Stimulated activated CD4-positive, alpha-beta T cell treated with anti-CD3 and anti-CD28 coated beads, Interleukin-4, amount 100 ng/mL, for 48 hours (primary cell): ENCODE measurements at places on chromosomes 1 and 21.

DNA sequence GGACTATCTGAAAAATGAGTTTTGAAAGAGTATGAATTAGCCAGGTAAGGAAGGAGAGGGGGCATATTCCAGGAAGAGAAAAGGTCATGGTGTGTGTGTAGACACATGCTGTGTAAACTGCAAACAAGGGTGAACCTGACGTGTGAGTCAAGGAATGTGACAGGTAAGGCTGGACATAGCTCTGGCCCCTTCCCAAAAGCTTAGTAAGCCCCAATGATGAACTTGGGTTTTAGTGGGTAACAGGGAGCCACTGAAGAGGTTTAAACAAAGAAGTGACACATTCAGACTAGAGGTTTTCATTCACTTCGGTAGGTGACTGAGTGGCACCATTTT, 36.7 kb downstream of the EGLN1 start:
- no peak for DNase-seq

DNA sequence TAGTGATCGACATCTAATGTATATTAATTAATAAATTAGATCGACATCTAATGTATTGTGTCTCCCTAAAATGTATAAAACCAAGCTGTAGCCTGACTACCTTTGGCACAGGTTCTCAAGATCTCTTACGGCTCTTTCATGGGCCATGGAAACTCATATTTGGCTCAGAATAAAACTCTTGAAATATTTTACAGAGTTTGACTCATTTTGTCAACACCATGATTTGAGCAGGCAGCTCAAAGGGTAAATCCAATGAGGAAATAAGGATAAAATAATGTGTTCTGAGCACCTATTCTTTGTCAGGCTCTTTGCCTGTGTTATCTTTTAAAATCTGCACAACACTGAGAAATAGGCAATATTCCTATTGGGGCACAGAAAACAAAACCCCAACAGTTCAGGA, 223.4 kb upstream of the DUSP10 start:
- no peak for DNase-seq

- no peak for DNase-seq
These were observed 4.5 kb upstream of the INKA2 start for GRCh38 chr1:111743679-111744101.

DNA sequence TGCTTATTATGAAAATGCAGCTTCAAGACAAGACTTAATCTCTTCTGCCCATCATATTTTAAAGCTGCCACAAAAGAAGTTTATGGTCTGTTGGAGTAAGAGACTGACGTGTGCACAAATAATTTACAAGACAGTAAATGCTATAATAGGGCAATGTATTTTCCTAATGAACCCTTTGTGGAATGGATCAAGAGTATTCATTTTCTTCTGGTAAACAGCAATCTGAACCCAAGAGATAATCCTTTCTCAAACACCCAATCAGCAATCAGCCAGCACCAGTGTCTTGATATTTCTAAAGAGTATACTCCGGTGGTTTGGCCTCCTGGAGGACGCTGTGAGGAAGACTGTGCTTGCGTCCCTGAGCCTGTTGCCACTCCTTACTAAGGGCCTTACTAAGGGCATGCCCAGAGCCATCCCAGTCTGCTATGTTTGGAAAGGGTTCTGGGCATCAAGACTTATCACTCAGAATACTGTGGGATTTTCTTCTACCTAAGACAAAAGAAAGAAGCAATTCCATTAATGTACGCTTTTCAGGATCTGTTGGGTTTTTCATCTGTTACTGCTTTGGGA, 48.8 kb upstream of the LRRC8D start:
- DNase-seq = no peak

- no peak for DNase-seq
These were observed 110.2 kb downstream of the PSMG1 start for GRCh38 chr21:39073063-39073462.

GRCh38 chr1:37485902-37486679, 11.7 kb downstream of the ZC3H12A start:
- DNase-seq = no peak

DNA sequence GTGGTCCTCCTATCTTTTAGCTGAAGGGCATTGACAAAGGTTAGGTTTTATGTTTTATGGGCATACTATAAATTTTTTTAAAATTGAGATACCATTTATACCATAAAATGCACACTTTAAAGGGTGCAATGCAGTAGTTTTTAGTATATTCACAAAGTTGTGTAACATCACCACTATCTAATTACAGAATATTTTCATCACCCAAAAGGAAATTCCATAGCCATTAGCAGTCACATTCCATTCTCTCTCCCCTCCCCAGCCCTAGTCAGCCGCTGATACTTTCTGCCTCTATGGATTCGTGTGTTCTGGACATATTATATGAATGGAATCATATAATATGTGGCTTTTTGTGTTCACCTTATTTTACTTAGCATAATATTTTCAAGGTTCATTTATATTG, 135.8 kb upstream of the B3GALT2 start:
- no peak for DNase-seq

DNA sequence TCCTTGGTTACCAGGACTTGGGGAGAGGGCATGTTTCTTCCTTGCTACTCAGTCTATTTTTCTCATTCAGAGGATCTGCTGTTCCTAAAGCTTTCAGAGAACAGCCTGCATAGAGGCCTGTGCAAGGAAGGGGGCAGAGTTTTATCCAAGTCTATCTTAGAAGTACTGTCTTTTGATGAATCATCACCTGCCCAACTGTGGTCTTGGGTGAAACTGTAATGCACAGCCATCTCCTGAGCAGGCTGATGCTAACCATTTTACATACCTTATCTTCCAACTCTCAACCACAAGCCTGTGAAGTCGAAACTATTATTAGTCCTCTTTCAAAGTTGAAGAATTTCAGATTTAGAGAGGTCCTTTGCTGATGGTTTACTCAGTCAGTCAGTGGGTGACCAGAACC, 368.0 kb downstream of the HHAT start:
- no peak for DNase-seq

GRCh38 chr1:234538930-234539649, 60.1 kb upstream of the TARBP1 start:
- DNase-seq = no peak

GRCh38 chr21:38930853-38931252, 125.1 kb downstream of the ETS2 start:
- no peak for DNase-seq

DNA sequence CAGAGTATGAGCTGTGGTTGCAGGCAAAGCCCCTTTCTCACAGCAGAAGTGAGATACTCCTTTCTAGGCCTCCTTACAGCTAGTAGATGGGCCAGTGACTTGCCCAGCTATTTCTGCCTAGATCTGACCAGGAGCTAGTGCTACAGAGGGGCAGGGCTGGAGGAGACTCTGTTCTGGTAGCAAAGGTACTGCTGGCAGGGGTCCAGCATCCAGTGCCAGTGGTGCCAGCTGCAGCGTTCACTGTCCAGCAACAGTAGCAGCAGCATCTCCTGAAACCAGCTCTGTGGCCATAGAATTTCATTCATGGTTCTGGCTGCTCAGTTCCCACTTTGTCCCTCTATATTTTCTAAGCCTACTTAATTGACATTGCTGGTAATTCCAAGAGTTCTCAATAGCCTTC, 62.5 kb upstream of the CNN3 start:
- DNase-seq = no peak

- DNase-seq = no peak
These were observed 8.0 kb downstream of the C1orf50 start for GRCh38 chr1:42774928-42775526.
